SHP77 treated with DMSO at 0.1 percent for 48 hours (cell line): ENCODE measurements at places on chromosomes 16 and 17.

- DNase-seq, result no peak
Measured at GRCh38 chr17:45020354-45021138, 30.9 kb downstream of the DCAKD start.

DNA sequence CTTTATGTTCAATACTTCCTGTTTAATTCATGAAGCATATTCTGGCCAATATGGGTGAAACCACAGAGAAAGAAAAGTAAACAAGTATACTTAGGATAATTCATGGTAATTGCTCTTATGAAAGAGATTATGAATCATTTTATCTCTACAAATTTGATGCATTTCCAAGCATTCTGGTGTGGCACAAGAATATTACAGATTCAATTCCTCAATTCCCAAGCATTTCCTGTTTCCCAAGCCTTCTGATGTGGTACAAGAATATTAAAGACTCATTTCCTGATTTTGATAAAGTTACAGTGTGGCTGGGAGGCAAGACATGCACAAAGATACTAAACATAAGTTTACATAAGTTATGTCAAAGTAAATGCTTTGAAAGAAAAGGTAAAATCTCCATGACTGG lies 126.1 kb upstream of the NUDT7 start:
- DNase-seq, result no peak

DNA sequence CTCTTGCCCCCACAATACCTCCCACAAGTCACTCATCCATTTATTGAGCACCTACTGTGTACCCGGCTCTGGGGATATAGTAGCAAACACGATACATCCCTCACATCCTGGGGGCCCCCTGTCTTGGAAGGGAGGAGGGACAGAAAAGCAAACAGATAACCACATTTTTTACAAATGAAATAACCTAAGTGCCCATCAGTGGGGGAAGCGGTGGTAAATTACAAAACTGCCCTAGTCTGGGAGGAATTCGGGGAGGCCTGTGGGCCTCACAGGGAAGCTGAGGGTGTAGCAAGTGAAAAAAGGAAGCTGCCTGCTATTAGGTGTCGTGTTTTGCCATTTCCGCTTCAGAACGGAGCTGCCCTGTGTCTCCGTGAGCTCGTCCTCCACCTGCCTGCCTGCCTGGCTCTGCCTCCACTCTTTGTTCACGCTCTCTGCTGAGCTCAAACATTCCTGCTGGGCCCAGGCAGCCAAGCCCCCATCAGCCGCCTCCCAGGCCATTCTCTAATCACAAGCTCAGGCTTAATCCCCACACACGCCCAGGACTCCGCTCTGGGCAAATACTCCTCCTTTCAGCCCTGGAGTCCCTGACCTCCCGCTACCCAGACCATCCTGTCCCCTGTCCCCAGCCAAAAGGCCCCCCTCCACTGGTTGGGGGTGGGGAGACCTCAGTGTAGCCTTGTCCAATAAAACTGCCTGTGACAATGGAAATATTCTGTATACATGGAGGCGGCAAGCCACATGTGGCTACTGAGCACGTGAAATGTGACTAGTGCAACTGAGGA lies 10.2 kb upstream of the SEC14L5 start:
- DNase-seq, result peak; percentile 65

DNA sequence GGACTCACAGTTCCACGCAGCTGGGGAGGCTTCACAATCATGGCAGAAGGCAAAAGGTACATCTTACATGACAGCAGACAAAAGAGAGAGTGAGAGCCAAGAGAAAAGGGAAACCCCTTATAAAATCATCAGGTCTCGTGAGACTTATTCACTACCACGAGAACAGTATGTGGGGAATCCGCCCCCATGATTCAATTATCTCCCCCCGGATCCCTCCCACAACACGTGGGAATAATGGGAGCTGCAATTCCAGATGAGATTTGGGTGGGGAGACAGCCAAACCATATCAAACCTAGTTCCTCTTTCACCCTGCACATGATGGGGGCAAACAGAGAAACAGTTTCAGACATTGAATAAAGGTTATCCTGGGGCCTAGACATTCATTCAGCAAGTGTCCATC lies 32.2 kb upstream of the IRX6 start:
- DNase-seq, result no peak

- DNase-seq, result no peak
Measured at GRCh38 chr17:7132511-7133094, 18.0 kb upstream of the ASGR2 start.

DNA sequence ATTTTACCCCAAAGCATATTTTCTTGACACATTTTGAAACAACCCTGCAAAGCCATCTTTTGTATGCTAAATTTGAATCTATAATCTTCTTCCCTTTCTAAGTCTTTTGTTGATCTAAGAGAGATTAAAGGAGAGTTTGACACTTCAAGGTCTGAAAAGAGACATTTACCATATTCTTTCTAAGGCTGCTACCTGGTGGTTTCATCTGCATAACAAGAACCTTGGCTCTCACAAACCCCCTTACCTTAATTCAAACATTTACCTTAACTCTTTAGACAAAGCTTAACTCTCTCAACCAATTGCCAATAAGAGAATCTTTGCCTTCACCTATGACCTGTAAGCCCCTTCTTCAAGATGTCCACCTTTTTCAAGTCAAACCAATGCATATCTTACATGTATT lies 1143.6 kb downstream of the CDH11 start:
- no peak for DNase-seq

GRCh38 chr16:1163567-1164055 lies 10.7 kb downstream of the CACNA1H start:
- no peak for DNase-seq

DNA sequence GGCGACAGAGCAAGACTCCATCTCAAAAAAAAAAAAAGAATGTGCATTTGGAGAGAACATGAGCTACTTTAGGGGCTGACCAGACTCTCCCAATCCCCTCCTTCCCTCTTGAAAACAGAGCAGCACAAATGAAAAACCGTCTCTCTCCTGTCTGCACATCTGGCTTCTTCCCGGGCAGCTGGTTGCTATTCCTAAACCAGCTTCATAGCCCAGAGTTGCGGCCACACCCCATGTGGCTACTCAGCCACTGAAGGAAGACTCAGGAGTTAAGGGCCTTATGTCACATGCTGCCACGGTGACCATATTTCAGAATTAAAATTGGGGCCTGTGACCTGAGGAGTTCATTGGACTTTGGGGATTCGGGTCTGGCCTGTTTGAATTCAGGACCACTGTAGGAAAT lies 48.3 kb downstream of the KATNIP start:
- no peak for DNase-seq

DNA sequence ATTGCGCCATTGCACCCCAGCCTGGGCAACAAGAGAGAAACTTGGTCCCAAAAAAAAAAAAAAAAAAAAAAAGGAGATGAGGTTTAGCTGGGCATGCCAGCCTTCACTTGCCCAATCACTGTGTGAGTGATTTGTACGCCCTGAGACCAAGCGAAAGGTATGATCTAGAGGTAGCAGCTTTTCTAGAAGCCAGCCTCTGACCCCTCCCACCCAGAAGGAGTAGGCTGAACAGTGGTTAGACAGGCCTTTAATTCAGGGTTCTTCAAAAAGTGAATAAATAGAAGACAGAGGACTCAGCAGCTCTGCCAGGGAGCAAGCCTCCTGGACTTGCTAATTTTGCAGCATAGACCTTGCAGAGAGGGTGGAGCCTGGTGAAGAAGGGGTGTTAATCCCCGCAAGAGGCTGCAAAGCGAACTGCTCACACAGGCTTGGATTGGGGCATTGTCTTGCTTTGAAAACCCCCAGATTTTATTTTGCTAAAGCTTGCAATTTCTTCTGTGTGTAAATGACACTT lies 7.1 kb upstream of the CYTH1 start:
- no peak for DNase-seq

DNA sequence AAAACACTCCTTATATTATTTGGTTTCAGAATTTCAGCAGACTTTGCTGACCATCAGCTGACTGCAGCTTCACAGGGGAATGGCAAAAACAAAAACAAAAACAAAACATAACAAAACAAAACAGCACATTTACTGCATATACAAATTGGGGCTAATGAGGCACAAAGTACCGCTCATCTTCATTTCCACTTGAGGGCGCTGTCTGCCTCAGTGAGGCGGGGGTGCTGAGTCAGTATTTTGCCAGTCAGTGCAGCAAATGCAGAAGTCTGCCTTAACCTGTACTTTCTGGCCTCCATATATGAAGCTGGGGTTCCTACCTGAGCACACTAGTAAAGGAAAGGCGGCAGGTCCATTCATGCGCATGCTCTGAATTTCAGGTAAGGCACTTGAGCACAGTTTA lies 13.5 kb upstream of the DYNLRB2 start:
- DNase-seq, result no peak

GRCh38 chr17:72726936-72727335 lies 365.6 kb downstream of the SLC39A11 start:
- DNase-seq, result no peak

DNA sequence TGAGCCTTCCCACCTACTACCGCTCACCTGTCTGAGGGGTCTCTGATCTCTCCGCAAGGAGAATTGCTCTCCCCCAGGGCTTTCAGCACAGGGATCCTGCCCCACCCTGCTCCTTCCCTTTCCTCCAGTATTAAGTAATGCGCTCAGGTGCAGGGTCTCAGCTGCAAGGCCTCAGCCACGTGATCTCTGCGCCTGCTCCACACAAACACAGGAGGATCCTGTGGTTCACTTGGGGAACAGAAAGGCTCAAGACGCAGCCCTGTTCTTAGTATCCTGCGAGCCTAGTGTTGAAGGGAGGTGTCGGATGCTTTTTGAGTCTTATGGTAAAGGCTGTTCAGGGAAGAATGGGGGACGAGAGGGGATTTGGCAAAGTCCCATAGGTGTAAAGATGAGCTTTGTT lies 41.6 kb upstream of the GCSH start:
- DNase-seq, result no peak

- DNase-seq, result no peak
Measured at GRCh38 chr16:56995136-56995805, 5.9 kb downstream of the NLRC5 start.

- DNase-seq, result no peak
Measured at GRCh38 chr16:82937926-82938520, 311.3 kb downstream of the CDH13 start.

- no peak for DNase-seq
Measured at GRCh38 chr16:67856927-67857546, 9.5 kb upstream of the CENPT start.

DNA sequence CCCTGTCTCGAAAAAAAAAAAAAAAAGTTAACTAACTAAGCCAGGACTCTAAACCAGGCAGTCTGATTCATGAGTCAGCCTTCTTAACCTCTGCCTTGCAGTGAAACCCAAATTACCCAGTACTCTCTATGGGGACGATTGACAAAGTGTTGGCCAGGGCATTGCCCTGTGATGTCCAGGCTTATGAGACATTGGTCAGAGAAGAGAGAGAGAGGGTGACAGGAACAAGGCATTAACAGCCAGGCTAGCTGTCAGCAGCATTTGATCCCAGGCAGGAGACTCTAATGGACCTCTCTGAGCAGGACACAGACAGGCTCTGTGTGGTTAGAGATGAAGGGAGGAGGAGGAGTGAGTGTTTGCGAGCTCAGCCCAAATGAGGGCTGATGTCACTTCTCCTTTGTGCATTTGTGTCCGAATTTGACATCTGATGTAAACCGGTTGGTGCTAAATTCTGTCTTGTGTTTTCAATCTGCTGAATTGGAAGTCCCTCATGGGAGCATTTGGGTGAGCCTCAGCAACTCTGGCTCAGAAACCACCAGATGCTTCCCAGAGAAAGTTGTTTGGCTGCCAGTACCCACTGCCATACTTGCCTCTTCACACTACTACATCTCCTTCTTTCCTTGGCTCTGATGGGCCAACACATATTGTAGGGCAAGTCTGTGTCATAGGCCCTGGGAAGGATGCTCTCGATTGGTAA lies 4.3 kb upstream of the MYL4 start:
- no peak for DNase-seq

DNA sequence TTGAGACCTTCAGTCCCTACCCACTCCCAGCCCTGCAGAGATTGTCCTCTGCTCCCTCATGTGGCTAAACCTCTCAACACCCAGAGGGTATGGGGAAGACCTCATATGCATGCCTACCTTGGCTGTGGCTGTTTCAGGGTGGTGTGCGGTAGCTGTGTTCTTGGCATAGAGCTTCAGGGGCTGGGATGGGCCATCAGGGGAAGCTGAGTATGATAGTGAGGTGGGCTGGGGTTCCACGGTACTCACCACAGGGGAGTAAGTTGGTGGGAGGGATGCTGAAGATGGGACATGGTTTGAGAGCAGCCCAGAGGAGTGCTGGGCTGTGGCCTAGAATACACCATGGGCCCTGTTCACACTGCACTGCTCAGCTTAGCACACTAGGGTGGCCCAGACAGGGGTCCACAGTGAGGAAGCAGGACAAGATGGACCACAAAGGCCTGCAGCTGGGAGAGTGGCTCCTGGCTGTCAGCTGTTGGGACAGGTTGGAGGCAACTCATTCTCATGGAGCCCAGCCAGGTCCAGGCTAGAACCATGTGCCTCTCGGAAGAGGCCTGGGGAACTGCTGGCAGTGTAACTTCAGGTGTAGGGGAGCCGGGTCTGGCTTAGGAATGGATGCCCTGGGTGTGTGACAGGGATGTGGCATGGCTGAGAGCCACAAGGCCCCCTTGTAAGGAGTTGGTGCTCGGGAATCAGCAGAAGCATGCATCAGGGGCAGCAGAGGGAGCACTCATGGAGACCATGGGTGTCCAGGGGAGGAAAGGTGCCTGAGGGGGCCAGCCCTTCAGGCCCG lies 3.1 kb downstream of the MFAP4 start:
- no peak for DNase-seq

GRCh38 chr16:89936034-89936433 lies 12.5 kb upstream of the DEF8 start:
- no peak for DNase-seq

- DNase-seq, result no peak
Measured at GRCh38 chr16:85648805-85649204, 35.7 kb downstream of the GSE1 start.

DNA sequence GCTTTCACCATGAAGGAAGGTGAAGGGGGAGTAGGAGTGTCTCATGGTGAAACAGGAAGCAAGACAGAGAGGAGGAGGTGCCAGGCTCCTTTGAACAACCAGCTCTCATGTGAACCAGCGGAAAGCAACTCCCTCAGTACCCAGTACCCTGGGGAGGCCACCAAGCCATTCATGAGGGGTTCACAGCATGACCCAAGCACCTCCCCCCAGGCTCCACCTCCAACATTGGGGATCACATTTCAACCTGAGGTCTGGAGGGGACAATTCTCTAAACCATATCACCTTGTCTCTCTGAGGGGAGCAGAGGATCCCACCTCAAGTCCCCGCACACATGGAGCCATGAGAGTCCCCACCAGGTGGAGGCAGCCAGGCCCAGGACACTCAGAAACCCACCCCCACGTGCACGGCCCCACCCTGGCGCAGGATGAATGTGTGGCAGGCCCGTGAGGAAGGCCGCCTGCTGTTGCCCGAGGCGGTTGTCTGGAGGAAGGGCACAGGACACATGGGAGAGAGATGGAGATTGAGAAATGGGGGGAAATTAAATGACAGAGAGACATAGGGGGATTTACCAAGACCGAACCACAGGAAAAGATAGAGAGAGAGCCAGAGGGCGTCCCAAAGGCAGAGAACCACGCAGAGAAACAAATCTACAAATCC lies 85.9 kb downstream of the TMEM132E start:
- DNase-seq, result no peak

- DNase-seq, result no peak
Measured at GRCh38 chr16:2527784-2528100, 3.5 kb downstream of the CEMP1 start.

GRCh38 chr17:50763716-50764475 lies 3.4 kb downstream of the ANKRD40CL start:
- no peak for DNase-seq
